MCF 10A (cell line): ENCODE measurements at places on chromosomes 4 and X. TPM values are rescaled to one million over a fixed set of nuclear protein-coding genes. Genes with fewer than 3 reads are reported as not detected.
A peak's percentile ranks its signal among the peaks of the same experiment; 100 is the strongest.

- H3K27ac ChIP-seq = no peak overlapping the region
- no peaks in the 10 kb centered on the region for H3K36me3 ChIP-seq
- H3K4me1 ChIP-seq = peaks cover 11% of the 10 kb centered on the region
- peak; percentile 52 for DNase-seq
- no peak overlapping the region for H3K4me3 ChIP-seq
- no peaks in the 10 kb centered on the region for H3K27me3 ChIP-seq
Measured at GRCh38 chrX:19303256-19303880, 40.4 kb upstream of the PDHA1 start.

- no peak overlapping the region for H3K27ac ChIP-seq
- H3K4me3 ChIP-seq = no peak overlapping the region
- H3K27me3 ChIP-seq = no peaks in the 10 kb centered on the region
- DNase-seq = no peak
Measured at GRCh38 chr4:115491686-115492085, 378.3 kb upstream of the NDST4 start.

DNA sequence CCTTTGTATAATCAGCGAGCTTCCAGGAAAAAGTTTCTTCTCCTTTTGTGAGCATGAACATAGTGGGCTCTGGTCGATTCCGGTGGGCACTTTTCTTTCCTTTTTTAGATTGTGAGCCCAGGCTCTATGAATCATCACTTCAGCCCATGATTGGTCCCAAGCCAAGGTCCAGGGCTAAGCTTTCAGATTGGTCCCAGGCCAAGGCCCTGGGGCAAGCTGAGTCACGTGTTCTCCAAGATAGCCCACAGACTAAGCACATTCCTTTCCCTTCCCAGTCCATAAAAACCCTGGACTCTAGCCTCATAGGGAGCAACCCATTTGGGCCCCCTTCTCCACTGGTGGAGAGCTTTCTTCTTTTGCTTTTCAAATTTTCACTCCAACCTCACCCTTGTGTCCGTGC, 430.5 kb downstream of the NAP1L3 start:
- no peak overlapping the region for H3K27ac ChIP-seq
- H3K4me3 ChIP-seq = no peak overlapping the region
- H3K4me1 ChIP-seq = no peaks in the 10 kb centered on the region
- H3K27me3 ChIP-seq = no peaks in the 10 kb centered on the region

DNA sequence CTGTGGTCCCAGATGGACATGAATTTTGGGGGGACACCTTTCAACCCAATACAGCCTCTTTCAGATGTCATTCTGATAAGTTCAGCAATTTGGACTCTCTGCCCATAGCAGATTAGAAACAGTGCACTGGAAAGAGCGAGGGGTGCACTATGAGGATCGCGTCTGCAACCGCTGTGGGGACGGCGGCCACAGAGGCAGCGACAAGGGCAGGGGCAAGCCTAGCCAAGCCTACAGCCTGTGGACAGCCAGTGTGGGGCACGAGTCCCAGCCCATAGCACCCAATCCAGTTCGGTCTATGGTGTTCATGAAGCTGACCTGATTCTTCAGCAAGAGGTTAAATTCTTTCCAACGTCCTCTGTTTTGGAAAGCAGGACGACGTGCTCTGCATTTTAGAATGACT, 9.7 kb upstream of the NSG1 start:
- H3K4me3 ChIP-seq = no peak overlapping the region
- peaks cover 34% of the 10 kb centered on the region for H3K27me3 ChIP-seq
- peaks cover 5% of the 10 kb centered on the region for H3K36me3 ChIP-seq
- DNase-seq = no peak

DNA sequence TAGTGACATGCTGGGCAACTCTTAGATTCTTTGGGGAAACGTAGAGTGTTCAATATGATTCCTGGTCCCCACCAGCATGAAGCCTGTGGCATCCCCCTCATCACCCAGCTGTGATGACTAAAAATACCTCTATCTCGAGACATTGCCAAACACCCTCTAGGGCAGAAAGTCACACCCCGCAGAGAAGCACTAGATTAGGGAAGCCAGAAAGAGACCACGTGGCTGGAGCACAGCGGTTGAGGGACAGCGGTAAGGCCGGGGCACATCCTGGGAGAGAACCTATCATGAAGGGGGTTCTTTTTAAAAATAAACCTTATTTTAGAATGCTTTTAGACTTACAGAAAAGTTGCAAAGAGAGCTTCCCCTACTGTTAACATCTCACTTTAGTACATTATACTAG, 11.0 kb downstream of the FAT1 start:
- H3K4me3 ChIP-seq = no peak overlapping the region
- H3K27me3 ChIP-seq = no peaks in the 10 kb centered on the region
- H3K36me3 ChIP-seq = peaks cover 22% of the 10 kb centered on the region
- H3K27ac ChIP-seq = peak overlapping the region; percentile 35
- H3K4me1 ChIP-seq = peaks cover 20% of the 10 kb centered on the region

- DNase-seq = no peak
- no peak overlapping the region for H3K27ac ChIP-seq
- no peak overlapping the region for H3K4me3 ChIP-seq
- H3K27me3 ChIP-seq = no peaks in the 10 kb centered on the region
Measured at GRCh38 chr4:13992975-13993520, 365.5 kb upstream of the BOD1L1 start.

GRCh38 chr4:188934320-188934962, 795.2 kb downstream of the TRIML1 start:
- H3K36me3 ChIP-seq = no peaks in the 10 kb centered on the region
- peak overlapping the region; percentile 47 for H3K27ac ChIP-seq
- no peak overlapping the region for H3K4me3 ChIP-seq
- DNase-seq = no peak

GRCh38 chr4:184099535-184099966, 118.1 kb downstream of the ENPP6 start:
- no peaks in the 10 kb centered on the region for H3K4me1 ChIP-seq
- H3K27me3 ChIP-seq = no peaks in the 10 kb centered on the region

DNA sequence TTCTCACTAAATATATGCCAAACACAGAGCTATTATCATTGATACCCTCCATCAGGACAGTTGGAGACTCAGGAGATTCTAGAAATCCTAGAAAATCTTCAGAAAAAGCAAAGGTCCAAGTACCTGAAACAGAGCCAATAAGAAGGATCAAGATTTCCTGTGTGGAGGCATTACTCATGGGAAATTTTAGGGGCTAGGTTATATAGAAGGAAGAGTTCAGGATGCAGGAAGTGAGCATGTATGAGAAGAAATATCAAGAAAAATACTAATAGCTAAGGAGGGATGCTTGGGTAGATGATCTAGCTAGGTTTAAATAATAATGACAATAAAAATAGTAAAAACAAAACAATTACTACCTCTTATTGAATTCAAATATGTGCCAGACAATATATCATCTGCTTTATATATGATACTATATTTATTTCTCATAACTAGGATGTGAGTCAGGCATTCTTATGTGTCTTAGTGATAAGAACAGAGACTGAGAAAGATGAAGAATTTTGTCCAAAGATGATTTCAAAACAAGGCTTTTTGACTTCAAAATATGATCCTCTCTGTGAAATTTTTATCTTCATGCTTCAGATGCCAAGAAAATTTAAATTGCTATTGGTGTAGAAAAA, 66.4 kb upstream of the HHIP start:
- peak; percentile 38 for DNase-seq
- peaks cover 47% of the 10 kb centered on the region for H3K4me1 ChIP-seq
- no peaks in the 10 kb centered on the region for H3K36me3 ChIP-seq
- no peak overlapping the region for H3K27ac ChIP-seq

GRCh38 chr4:140135529-140136088, 18.4 kb downstream of the MAML3 start:
- H3K4me1 ChIP-seq = peaks cover 10% of the 10 kb centered on the region
- no peaks in the 10 kb centered on the region for H3K36me3 ChIP-seq
- H3K4me3 ChIP-seq = no peak overlapping the region
- no peaks in the 10 kb centered on the region for H3K27me3 ChIP-seq

DNA sequence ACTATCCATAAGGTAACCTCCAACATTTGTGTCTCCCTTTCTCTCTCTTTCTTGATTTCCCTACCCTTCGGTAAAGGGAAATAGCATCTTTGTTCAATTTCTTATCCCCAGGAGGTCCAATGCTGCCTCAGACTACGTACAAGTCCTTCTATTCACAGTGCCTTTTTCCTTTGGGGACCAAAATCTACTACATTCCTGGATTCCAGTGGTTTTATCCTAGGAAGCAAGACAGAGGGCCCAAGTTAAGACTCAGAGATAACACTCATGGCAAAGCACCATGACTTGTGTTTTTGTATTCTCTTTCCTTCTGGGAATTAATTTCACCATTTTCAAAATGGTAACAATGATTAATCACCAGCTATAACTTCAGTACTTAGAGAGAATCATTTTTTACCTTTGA, 10.6 kb downstream of the G3BP2 start:
- H3K36me3 ChIP-seq = peaks cover 49% of the 10 kb centered on the region
- peaks cover 17% of the 10 kb centered on the region for H3K4me1 ChIP-seq
- no peaks in the 10 kb centered on the region for H3K27me3 ChIP-seq

GRCh38 chr4:130608121-130608520, 1512.2 kb downstream of the C4orf33 start:
- H3K4me3 ChIP-seq = no peak overlapping the region
- H3K36me3 ChIP-seq = no peaks in the 10 kb centered on the region
- no peaks in the 10 kb centered on the region for H3K4me1 ChIP-seq
- no peaks in the 10 kb centered on the region for H3K27me3 ChIP-seq
- H3K27ac ChIP-seq = no peak overlapping the region

The GC gene
- total RNA-seq = not detected in 2 replicates

DNA sequence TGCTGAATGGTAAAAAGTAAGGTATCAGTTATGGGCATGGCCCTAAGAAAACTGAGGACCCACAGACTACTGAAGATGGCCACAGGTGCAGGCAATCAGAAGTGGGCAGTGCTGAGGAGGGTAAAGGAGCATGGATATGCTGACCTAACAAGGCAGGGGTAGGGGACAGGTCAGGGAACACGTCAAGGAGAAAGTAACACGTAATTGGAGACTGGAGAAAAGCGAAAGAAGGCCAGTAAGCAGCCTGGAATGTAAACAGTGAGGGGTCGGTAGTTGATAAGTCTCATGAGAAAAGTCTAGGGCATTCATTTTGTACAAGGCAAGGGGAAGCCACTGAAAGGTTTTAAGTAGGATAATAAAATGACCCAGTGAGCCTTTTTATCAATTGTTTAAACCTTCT, 153.3 kb downstream of the PRDM5 start:
- H3K27ac ChIP-seq = no peak overlapping the region
- no peaks in the 10 kb centered on the region for H3K27me3 ChIP-seq
- no peak overlapping the region for H3K4me3 ChIP-seq
- H3K4me1 ChIP-seq = peaks cover 6% of the 10 kb centered on the region

DNA sequence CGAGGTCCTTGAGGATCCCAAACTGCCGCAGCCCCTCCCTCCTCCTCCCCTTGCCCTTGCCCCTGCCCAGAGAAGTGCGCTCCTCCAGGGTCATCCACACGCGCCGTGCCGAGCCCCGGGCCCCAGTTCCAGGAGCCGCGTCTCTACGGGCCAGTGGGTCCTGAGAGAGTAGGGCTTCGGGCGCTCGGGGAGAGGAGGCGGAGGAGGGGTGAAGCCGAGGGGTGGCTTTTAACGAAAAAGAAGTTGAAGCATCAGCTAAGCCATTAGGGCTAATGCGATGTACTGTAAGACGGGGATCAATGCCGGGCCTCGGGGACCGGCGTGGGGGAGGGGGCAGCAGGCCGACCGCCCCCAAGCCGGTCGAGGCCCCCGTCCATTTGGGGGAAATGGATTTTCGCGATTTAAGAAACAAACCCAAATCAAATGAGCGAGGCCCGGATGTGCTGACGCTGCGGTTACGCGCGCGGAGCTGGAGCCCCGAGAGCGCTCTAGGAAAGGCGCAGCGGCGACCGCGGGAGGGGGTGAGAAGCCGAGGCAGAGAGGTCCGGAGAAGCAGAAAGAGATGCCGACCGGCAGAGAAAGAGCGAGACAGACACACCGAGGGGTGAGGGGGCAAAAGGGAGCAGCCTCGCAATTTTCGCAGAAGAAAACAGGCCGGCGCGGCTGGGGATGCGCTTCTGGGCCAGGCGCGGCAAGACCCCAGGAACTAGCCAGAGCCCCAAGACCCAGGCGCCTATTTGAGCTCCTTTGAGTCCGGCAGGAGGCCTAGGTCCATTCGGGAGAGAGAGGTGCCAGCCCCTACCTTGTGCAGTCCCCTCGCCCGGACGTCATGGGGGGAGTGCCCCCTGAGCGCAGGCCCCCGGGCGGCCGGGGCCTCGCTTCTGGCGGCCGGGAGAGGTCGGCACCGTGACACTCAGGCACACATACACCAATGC, 13.6 kb downstream of the HMX1 start:
- DNase-seq = no peak
- no peak overlapping the region for H3K4me3 ChIP-seq
- H3K27ac ChIP-seq = no peak overlapping the region
- peaks cover 13% of the 10 kb centered on the region for H3K27me3 ChIP-seq
- H3K36me3 ChIP-seq = no peaks in the 10 kb centered on the region

- H3K27ac ChIP-seq = peak overlapping the region; percentile 67
- H3K36me3 ChIP-seq = no peaks in the 10 kb centered on the region
- peak; percentile 84 for DNase-seq
- H3K4me3 ChIP-seq = no peak overlapping the region
- no peaks in the 10 kb centered on the region for H3K4me1 ChIP-seq
- no peaks in the 10 kb centered on the region for H3K27me3 ChIP-seq
Measured at GRCh38 chr4:30770049-30770549, 49.9 kb downstream of the PCDH7 start.

The PPP4R3C gene
- not detected in 2 replicates for total RNA-seq

DNA sequence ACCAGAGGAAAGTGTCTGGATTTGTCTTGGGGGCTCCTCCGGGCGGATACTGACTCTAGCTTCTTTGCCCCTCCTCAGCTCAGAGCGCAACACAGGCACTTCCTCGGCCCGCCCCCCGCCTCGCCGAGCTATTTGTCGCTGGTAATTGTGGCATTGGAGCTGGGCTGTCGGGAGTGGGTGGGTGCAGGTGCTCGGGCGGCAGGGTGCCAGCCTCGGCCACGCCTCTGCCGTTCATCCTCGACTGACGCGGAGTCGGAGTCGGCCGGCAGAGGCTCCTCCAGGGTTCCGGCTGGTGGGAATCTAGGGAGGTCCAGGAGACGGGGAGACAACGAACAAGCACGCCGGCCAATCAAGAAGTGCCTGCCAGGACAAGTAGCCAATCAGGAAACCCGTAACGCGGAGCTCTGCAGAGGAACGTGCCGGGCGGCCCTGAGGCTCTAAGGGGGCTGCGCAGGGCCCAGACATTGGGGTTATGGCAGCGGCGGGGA, 3.9 kb upstream of the SYN1 start:
- no peaks in the 10 kb centered on the region for H3K27me3 ChIP-seq
- no peak for DNase-seq
- no peaks in the 10 kb centered on the region for H3K4me1 ChIP-seq
- no peak overlapping the region for H3K27ac ChIP-seq

DNA sequence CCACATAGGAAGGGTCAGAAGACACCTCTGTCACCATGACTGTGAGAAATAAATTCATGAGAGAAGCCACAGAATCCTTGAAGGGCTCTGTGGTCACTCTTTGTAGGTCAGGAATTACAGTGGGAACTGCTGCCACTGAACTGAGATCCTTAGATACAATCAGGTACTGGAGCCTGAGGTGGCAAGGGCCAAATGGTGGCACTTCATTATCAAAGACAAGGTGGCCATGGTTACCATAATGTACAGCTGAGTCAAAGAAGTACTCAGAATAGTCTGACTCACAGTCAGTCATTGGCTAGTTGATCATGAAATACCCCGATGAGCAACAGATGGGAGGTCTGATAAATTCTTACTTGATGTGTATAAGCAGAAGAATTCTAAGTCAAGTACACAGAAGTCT, 131.9 kb downstream of the RTL3 start:
- no peaks in the 10 kb centered on the region for H3K4me1 ChIP-seq
- H3K27ac ChIP-seq = no peak overlapping the region
- no peak overlapping the region for H3K4me3 ChIP-seq

- H3K27ac ChIP-seq = no peak overlapping the region
- H3K4me1 ChIP-seq = no peaks in the 10 kb centered on the region
- peaks cover 35% of the 10 kb centered on the region for H3K36me3 ChIP-seq
- DNase-seq = no peak
- no peaks in the 10 kb centered on the region for H3K27me3 ChIP-seq
Measured at GRCh38 chr4:5747738-5748375, 36.9 kb downstream of the EVC start.
